ENCODE measurements at places on chromosomes 11 and 22.
A peak's percentile ranks its signal among the peaks of the same experiment; 100 is the strongest.

GRCh38 chr22:30115705-30116104, 35.4 kb downstream of the HORMAD2 start:
- no peak for DNase-seq

- peak; percentile 55 for DNase-seq
Observed at GRCh38 chr11:1157645-1158591, at the start of gene MUC5AC. TSS of gene MUC5AC (plus strand) at chr11:1157953. CDS start at chr11:1158000, 47 bp downstream.

DNA sequence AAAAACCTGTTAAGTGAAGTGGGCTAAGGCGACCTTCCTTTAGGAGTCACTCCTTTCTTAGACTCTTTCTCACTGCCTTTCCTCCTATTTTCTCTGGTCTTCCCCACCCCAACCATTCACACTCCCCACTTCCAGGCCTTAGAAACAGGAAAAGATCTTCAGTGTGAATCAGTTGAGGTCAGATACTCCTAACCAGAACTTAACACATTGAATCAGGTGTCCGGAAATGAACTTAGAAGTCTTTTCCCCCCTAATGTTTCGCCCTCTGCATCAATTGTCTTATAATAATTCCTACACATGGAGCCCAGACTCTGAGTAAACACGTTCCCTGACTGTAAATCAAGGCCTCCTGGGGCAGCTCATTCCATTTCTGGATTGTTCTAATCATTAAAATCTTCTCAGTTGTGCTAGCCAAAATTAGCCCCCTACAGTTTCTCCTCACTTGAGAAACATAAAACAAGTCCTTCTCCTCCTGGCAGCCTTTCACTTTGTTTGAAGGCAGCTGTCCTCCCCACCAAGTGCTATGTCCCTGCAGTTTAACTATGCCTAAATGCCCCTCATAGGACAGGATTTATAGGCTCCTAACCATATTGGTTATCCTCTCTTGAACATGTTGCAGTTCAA, 32.7 kb upstream of the USP47 start:
- DNase-seq = no peak

GRCh38 chr11:70281156-70281609, 10.7 kb downstream of the PPFIA1 start:
- no peak for DNase-seq

DNA sequence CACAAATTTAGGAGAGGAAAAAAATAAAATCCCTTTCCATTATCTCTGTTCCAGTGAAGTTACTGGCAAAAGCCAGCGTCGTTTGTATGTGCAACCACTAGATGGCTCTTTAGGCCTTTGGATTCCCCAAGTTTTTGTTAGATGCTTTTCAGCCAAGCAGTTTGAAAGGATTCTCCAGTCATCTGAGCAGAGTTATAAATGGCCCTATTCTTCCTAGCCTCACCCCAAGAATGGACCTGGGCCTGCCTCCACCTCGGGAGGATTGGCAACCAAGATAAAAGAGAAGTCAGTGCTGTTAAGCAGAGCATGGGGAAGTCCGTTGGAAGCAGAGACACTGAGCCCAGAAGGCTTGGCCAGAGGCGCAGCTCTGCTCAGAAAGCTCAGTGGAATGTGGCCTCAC, 15.4 kb downstream of the FAM181B start:
- DNase-seq = peak; percentile 54

GRCh38 chr11:80502511-80502910, 1061.7 kb upstream of the TENM4 start:
- no peak for DNase-seq

Measured in naive thymus-derived CD8-positive, alpha-beta T cell (primary cell).